ENCODE measurements at places on chromosomes 6 and 20.

DNA sequence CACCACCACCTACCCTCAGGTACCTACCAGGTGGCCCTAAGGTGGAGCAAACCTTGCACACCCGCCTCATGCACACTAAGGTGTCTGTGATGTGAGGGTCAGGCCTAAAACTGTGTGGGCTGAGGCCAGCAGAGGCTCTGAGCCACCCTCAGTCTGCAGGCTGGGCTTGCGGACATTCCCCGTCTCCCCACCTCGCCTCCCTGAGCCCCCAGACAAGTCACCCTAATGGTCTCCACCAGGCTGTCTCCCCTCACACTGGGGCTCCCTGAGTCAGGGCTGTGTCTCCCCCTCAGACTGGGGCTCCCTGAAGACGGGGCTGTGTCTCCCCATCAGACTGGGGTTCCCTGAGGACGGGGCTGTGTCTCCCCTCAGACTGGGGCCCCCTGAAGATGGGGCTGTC is 12.5 kb downstream of the PRPH2 start:
- no peak for DNase-seq

GRCh38 chr20:16541226-16541625 is 32.0 kb downstream of the KIF16B start:
- DNase-seq, result no peak

GRCh38 chr6:30626484-30627366 is at the start of gene ATAT1:
Gene ATAT1, plus strand, starts transcription at chr6:30626874.
- DNase-seq, result no peak

GRCh38 chr6:78947962-78948361 is 80.6 kb downstream of the IRAK1BP1 start:
- DNase-seq, result no peak

GRCh38 chr20:23083553-23084220 is 2.4 kb downstream of the CD93 start:
- DNase-seq, result no peak

- DNase-seq, result no peak
Measured at GRCh38 chr6:166488076-166488685, 98.3 kb downstream of the RAMACL start.

DNA sequence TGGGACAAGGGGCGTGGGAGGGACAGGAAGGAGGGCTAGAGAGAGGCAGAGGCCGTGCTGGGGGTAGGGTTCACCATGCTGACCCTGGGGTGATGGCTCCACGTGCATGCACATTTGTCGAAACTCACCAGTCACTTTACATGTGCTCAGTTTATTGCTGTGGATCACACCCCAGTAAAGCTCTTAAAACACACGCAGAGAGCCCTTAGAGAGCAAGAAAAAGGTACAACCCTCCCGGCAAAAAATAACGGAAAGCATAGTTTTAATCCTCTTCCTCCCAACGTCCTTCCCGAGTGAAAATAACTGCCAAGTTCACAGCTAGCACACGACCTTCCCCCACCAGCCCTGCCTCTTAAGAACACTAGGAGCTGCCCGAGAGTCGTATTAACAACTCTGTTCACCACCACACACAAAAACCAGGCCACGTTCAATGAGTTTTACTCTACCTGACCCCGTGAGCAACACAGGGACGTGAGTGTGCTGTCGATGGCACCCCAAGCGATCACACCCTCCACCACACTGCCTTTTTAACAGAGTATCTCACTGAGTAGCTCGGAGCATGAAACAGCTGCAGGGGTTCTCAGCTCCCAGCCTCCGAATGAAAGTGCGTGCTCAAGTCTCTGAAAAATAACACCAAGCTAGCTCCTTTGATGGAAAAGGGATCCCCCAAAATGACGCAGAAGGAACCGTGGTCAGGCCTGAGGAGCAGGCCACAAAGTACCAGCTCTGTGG is 39.7 kb downstream of the TAF4 start:
- no peak for DNase-seq

DNA sequence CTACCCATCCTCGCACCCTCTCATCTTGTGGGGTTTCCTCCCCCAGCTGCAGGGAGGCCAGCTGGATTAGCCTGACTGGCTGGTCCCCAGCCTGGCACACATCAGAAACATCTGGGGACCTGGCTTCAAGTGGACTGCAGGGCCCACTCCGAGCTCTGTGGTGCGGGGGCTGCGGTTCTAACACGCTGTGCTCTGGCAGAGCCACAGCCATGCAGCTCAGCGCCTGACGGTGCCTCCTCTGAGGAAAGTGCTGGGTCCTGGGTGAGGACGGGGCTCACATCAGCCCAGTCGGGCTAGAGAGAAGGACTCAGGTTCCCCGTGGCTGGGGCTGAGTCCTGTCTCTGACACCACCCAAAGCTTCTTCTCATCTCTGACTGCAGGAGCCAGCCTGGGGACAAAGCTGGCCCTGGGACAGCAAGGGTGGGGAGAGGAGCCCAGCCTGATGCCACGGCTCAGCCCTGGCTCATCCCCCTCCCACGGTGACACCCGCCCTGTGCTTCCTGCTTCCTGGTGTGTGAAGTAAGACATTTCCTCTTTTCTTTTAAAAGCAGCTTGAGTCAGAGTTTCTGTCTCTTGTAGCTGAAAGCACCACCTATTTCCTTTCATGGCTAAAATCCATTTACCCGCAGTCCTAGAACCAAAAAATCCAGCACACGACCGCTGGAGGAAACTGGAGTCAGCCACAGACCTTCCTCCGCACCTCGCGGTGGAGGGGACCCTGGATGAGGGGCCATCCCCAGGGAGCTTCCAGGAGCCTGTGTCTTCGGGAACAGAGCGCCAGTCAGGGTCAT is 127.4 kb upstream of the AFDN start:
- no peak for DNase-seq

All from vagina (tissue), 2 donors.